ENCODE measurements at places on chromosomes 5 and 9. TPM values are rescaled to one million over a fixed set of nuclear protein-coding genes. Genes with fewer than 3 reads are reported as not detected.

The CTSL gene
- 232 TPM for total RNA-seq

The SLIT3 gene
- 4.4 TPM for total RNA-seq

- no peak for DNase-seq
Observed at GRCh38 chr9:84003246-84003645, 22.6 kb downstream of the RMI1 start.

The SLC45A2 gene
- total RNA-seq, result not detected

DNA sequence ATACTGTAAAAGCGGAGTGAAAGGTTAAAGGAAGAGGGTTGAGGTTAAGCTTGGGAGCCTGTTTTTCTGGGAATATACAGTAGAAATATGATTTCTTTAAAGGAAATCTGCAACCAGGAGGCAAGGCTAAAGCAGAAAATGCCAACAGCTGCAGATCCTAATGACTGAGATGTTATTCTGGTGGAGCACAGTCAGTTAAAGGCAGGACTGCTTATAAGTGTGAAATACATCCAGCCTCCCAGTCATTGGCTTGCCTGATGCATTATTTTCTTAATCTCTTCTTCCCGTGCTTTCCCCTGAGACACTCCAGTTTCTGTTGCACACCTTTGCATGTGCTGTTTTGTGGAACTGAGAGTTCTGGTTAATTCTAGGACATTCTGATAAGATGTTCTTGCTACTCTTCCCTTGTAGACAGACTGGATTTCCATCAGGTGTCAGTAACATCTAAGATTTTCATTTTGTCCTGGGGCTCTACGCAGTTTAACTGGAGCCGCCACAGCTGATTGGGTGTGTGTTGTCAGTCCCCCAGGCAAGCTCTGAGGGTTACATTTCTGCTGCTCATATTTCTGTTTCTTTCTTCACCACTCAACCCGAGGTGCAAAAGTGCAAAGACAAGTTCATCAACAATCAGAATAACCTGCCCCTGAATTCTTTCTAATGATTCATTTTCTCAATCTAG is 44.4 kb downstream of the CAST start:
- no peak for DNase-seq

DNA sequence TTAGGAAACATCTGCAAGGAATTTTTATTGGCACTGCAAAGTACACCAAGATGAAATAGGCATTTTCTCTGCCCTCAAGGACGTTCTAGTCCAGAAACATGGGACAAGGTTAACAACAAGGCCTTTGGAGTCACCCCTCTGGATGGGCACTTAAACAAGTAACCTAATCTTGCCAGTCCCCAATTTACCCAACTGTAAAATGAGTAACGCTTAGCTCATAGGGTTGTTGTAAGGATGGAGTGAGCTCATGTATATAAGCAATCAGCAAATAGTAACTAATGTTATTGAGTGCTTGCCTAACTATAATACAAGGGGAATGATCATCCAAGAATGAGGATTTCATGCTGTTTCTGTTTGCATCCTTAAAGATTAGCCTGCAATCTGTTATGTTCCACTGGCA is 189.3 kb downstream of the PAPPA start:
- DNase-seq, result no peak
